GM12864 (cell line): ENCODE measurements at places on chromosomes 7 and 10.

DNA sequence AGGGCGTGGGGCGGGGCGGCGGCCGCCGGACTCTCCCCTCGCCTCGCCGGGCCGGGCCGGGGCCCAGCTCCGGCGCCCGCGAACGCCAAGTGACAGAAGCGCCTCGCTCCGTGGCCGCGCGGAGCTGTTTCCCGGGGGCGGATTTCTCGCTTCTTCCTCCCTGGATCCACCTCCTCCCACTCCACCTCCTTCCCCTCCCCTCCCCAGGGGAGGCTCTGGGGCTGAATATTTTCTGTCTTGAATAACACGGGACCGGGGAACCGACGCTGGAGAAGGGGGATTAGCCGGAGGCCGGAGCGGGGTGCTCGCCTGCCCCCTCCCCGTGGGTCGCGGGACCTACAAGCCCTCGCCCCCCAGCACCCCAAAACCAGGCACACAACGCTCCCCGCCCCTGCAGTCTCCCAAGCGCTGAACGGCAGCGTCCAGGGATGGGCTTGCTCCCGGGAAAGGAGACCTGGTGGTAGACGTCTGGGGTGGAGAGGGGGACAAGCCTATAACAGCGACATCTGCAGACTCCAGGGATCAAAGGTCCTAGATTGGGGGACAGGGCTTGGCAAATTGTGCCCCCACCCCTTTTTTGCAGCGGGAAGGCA, at the start of gene ARHGAP21:
Gene ARHGAP21, minus strand, starts transcription at position 100 of the 593 bp plus-strand sequence. CDS start 1,988 bp downstream, outside the sequence.
- DNase-seq: no peak

DNA sequence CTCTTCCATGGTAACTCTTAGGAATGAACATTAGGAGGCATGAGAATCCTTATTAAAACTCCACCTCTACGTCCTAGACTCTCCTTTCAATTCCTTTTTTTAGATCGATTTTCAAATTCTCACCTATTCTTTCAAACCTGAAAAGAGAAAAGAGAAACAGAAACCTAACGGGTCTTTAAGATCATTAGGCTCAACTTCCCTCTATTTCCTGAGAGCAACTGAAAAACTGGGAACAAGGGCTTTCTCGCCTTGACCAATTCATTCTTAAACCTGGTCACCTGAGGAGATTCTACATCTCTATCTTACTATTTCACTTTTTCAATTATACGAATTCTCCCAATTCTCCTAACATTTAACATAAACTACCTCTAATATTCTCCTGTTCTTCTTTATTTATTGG, 2.8 kb downstream of the TFEC start:
- DNase-seq: no peak

DNA sequence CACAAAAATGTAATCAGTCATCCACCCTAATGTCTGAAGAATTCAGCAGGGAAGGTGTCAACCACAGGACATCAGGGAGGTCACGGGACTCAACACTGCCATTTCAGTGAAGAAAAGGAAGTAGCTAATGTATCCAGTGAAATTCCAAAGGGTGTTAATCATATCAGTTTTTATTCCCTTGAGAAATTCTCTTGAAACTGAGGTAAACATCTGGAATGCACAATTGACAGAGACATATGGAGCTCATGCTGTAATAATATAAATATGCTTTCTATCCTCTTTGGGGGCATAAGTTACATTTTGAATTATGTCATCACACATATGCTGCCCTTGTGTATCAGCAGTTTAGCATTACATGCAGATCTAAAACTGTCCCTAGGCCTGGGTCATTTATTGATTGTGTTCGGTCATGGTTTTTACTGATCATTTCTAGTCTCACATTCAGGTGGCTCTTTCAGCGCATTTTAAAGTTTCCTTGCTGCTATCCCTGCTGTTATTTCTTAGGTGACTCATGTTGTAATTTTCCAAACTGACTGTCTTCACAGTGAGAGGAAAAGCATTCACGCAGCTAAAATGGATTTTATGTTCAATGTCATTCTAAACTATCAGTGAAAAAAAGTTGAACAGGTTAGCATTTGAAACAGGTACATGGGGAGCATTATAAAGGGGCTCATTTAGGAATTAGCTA, 273.9 kb downstream of the TSPAN12 start:
- no peak for DNase-seq

DNA sequence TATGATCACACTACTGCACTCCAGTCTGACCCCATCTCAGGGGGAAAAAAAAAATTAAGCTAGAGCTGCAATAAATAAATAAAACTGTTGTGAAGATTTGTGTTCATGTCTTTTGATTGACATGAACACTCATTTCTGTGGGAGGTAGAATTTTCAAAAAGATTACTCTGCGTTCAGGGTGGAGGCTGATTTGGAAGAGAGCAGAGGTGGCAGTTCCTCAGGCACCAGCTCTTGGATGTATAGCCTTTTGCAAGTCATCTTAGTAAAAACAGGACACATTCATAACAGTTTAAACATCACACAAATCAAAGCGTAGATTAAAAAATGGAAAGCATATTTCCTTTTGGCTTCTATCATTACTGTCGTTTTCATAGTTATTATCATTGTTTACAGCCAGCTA, 243.5 kb upstream of the LRGUK start:
- no peak for DNase-seq

- no peak for DNase-seq
Observed at GRCh38 chr7:113722006-113722405, 196.8 kb downstream of the PPP1R3A start.
